ENCODE measurements at places on chromosomes 12 and 14.

DNA sequence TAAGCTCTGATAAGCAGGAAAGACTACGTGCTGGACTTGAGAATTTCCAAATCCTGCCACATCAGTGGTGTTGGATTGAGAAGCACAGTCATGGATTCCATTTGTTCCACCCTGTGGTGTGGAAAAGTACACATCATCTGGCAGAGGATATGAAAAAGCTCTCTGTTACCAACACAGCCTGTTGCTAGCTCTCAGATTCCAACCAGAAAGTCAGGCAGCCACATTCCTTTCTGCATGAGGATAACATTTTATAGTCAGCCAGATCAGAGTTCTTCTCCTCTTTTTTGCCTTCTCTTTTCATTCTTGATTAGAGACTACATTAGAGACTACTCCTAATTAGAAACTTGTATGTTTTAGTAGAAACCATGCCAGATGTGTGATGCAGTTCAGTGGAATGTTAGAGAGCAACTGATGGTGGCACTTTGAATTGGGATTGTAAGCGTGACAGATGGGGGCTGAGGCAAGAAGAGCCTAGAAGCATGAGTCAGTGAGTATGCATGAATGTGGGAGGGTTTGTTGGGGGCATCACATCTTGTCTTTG, 61.2 kb upstream of the STXBP6 start:
- no peak for DNase-seq

DNA sequence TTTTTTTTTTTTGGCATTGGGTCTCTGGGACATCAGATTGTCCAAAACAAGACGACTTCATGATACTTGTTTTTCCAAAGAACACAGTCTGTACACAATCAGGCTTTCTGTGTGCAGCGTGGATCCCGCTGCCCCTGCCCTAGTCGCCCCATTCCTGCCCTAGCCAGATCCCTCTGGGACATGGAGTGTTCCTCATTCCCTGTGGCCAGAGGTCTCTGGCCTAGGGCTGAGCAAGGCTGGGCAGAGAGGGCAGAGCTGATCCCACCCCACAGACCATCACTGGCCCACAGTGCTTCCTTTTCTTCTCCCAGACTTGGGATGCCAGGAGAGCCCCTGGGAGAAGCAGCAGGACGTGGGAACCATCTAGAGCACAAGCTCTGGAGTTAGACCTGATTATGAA, 20.9 kb upstream of the EIF2B2 start:
- DNase-seq = no peak

DNA sequence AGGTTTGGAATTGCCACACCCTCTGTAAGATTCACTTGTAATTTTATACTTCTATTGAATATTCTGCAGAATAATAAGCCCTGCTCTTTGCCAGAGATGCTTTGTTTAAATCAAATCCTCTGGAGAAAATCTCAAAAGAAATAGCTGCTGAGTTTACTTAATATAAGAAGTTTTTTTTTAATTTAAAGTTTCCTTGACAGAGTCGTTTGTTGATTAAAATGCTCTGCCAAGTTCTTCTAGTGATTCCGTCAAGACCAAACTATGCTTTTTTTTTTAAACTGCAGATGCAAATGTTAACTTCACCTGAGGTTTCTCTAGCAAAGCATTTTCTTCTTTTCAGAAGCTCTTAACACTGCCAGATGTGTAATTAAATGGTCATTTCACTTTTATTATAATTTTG, 13.4 kb upstream of the NAV3 start:
- DNase-seq = no peak

DNA sequence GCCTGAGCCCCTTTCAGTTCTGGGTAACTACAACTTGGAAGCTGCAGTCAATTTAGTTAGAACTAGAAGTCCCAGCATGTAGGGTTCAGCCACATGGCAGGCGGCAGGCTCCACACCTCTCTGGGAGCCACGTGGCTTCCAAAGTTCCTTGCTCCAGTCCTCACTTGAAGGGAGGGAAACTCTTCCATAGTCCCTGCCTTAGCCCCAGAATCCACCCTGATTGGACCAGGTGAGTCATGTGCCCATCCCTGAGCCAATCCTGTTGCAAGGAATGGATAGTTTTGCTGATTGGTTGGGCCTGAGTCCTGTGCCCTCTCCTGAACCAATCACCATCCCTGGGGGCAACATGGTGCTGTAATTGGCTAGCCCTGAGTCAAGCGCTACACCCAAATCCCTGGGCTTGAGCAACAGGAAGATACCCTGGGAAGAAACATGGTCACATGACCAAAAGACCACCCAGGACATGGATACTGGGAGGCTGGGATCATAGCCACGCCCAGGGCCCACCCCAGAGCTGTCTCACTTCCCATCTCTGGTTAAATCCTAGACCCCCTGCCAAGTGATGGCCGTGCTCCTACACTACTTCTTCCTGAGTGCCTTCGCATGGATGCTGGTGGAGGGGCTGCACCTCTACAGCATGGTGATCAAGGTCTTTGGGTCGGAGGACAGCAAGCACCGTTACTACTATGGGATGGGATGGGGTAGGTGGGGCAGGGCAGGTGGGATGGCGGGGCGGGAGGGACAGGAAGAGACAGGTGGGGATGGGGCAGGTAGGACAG, 154.7 kb downstream of the ADGRD1 start:
- no peak for DNase-seq

DNA sequence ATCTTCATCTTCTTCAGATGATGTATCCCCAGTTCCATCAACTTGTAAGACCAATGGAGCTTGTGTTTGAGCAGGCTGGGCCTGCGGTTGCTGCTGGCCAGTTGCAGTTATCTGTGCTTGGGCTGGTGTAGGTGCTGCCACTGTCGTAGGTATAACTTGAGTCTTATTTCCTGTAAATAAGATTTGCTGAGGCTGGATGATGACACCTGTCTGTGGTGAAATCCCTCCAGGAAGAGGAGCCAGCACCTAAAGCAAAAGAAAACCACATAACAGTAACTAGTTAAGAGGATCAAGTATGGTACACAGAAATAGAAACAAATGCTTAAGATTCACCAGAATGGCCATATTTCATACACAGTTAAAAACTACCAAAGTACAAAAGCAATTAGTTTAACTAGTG, 28.2 kb downstream of the GTF2A1 start:
- DNase-seq = no peak

DNA sequence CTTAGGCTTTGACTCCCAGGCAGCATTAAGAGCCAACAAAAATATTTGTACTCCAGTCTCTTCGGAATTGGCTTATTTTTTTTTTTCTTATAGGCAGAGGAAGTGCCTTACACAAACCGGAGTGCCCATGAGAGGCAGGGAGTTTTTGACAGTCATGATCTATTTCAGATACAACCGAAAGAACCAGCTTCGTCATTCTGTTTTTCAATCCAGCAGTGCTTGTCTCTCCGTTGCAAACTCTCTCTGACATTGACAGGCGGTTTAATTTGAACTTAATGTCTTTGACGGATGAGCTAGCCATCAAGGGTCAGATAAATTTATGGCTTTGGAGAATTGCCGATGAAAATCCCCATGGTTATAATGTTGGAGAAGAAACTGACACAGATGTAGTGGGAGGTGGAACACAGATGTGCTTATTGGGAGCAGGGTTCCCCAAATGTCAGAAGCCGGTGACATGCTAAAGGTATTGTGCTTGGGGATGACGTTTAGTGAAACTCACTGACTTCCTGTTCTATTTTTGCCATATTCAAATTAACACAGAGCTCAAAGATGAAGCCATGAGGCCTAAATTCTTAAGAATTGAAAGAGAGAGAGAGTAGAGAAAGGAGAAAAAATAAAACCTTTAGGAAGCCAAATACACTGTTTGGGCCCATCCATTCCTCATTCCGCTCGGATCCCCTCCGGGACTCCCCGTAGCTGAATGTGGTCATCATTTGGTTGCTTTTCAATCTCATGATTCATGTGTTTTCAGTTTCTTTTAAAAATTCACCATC, 59.7 kb downstream of the PLXNC1 start:
- peak; percentile 25 for DNase-seq

DNA sequence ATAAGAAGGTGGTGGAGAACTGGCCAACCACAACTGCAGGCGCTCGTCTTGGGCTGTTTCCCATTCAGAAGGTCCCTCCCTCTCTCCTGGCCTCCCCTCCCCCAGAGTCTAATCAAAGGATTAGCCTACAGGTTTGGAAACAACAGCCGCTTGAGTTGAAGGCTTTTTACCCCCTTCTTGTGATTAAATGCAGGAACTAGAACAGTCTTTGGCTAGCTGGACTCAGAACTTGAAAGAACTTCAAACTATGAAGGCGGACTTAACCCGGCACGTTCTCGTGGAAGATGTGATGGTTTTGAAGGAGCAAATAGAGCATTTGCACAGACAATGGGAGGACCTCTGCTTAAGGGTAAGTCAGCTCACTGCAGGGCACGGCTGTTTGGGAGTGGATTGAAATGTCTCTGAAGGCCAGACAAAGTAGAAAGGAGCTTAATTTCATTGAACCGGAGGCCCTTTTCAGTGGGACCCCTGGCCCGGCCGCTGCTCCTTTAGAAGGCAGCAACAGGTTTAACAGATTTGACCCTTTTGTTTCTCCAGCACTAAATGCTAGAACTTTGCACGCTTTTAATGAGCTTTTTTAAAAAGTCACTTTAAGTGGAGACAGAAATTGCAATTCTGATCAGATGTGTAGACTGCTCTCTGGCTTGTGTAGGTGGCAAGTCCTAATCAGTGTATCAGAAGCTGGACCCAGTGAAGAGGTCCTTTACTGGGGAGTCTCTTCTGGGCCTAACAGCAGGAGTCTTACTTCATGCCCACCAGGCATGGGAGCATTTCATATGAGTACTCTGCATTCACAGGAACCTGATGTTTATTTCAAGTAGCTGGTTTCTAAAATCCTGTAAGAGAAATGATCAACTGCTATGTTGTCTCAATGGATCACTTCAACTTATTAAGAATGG, 107.7 kb downstream of the ESR2 start:
- DNase-seq = no peak

DNA sequence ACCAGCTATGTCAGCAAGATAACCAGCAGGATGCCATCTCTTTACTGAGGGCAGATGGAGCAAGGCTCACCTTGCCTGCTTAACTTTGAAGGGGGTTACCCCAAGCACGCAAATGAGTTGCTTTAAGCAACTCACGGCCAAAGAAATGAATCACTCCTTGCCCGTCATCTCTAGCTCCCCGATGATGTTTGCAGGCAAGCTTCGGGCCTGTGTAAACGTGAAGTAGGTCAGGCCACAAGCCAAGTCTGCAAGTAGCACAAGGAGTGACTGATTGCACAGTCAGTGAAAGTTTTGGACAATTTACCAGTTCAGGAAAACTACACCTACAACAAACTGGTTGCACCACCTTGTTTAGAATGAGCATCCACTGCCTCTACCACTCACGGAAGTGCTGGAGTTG, 699.7 kb upstream of the TBX3 start:
- DNase-seq = no peak

- DNase-seq = no peak
Observed at GRCh38 chr14:21098076-21098891, at the start of gene ZNF219. TSS of gene ZNF219 (minus strand) at chr14:21098655. CDS start at chr14:21093591, 5,064 bp downstream.

- peak; percentile 38 for DNase-seq
Observed at GRCh38 chr12:104569346-104570173, 112.8 kb downstream of the CHST11 start.

DNA sequence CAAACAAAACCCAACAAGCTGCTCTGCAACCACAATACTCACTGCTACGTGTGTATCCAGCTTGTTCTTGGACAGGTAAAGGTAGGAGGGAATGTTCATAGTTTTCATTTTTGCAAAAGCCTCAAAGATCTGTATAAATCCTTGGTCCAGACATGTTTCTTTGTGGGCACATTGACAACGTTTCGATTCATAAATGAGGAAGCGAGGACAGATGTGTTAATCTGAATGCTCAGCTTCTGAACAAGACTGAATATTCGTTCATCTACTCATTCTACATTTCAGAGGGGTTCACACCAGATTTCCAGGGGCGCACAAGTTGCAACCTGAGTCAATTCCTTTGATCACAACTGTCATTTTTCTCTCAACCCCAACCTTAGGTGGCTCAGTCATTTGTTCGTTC, 134.4 kb downstream of the LLPH start:
- DNase-seq = no peak

- DNase-seq = no peak
Observed at GRCh38 chr12:62332598-62332997, 72.4 kb downstream of the USP15 start.

DNA sequence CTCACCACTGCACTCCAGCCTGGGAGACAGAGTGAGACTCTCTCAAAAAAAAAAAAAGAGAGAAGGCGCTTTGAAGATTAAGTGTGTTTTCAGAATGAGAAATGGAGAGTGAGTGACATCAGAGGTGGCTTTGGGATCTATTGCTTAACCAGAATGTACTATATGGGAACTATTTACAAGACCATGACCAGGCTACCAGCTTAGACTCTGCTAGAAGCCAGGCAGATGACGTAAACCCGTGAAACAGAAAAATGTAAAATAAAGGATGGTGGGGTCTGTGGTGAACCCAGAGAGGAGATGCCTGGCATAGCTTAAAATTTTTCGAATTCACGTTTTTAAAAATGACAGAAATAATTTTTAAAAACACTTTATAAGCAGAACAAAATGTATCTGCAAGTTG, 82.0 kb downstream of the IFT43 start:
- DNase-seq = no peak

- no peak for DNase-seq
Observed at GRCh38 chr14:84535976-84536375, 994.0 kb upstream of the FLRT2 start.

DNA sequence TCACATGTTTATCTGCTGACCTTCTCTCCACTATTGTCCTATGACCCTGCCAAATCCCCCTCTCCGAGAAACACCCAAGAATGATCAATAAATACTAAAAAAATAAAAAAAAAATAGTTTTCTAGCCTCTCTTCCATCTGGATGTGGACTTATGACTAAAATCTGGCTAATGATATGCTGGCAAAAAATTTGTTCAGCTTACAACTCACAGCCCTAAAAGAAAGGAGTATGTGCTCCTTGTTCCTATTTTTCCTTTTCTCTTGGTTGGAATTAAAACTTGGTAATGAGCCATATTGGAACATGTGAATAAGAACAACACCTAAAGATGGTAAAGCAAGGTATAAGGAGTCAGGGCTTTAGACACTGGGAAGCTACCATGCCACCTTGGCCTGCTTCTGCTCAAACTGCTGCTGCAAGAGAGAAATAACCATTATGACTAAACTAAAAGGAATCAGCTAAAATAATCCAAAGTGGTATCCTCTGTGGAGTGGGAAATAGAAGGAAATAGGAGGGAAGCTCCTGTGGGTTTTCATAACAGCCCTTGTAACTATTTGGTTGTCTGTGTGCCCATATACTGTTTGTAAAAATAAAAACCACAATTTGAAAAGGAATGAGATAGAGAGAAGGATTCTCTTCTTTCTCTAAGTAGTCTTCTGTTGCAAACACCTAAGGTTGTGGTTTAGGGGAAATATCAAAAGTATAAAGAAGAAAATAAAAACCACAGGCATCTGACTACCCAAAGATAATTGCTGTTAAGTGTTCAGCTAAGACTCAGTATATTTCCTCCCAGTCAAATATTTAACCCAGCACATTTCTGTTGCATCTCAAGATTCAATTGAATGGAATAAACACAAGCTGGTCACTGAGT, 53.8 kb downstream of the SDR9C7 start:
- DNase-seq = no peak

All from stimulated activated CD8-positive, alpha-beta memory T cell treated with anti-CD3 and anti-CD28 coated beads, Interleukin-7, amount 100 ng/mL, for 48 hours (primary cell).